ENCODE measurements at places on chromosomes 12 and 14.

DNA sequence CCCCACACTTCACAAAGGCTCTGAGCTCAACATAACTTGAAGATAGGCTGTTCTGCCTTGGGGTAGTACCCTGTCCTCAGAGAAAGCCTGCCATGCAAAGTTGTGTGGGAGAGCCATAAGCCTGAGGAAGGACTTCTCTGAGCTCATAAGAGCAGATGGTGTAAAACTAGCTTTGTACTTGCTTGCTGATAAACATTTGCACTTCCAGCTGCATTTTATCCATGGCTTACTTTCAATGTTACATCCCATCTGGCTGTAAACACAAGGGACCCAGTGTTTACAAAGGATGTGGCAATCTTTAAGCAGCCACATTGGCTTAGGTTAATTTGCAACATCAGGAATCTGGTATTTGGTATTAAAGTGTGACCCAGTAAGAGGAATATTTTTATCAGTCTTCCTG lies 258.1 kb downstream of the IPO8 start:
- DNase-seq = no peak

GRCh38 chr12:69254046-69254445 lies 14.7 kb downstream of the CPSF6 start:
- no peak for DNase-seq

DNA sequence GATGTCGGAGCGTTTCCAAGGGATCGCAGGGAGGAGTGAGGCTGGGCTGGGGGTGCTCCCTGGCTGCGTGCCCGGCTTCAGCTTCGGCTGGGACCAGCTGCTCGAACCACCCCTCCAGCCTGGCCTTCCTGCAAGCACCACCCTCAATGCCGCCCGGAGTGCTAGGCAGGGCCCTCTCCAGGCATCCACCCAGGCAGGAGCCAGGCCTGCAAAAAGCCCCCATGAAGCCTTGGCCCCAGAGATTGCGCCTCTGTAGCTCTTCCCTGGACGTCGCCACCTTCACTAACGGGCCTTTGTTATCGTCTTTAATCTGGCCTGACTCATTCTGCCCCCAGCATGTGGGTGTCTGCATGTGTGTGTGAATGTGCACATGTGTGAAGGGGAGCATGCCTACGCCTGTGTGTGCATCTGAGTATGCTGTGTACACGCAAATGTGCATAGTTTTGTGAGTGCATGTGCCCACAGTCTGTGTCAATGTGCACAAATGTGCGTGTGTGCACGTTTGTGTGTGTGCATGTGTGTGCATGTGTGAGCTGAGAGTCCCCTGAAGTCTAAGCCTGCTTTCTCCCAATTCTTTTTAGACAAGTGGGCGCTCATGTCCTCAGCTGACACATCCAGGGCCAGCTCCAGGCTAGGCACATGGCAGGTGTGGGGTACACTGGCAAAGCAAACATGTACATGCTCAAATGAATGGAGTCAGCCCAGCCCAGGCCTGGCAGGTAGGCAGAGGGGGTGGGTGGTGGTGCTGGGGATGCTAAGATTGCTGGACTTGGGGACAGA lies 195.4 kb upstream of the C14orf180 start:
- DNase-seq = peak; percentile 35

DNA sequence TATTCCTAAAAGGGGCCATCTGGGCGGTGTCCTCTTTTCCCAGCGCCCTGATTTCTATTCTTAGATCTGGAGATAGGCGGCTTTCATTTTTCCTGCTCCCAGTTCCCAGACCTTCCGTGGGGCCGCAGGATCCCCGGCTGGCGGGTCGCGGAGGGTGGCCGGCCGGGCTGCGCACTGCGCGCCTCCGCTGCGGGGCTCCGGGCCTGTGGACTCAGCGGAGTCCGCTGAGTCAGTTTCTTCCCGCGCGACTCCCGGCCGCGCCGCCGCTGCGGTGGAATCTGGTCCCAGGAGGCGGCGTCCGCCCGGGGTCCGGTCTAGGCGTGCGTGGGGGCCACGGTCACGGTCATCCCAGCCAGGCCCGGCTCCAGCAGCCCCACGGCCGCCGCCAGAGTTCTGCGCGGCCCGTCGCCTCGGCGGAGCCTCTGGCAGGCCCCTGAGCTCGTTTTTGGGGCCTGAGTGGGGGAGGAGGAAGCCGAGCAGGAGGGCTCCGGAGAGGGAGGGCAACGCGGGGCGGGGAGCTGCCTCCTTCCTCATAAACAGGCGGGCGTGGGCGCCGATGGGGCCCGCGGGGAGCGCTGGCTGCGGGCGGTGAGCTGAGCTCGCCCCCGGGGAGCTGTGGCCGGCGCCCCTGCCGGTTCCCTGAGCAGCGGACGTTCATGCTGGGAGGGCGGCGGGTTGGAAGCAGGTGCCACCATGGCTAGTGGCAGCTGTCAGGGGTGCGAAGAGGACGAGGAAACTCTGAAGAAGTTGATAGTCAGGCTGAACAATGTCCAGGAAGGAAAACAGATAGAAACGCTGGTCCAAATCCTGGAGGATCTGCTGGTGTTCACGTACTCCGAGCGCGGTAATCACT lies at the start of gene LRRK2:
Gene LRRK2, plus strand, starts transcription at position 559 of the 853 bp plus-strand sequence. Its CDS starts 135 bp downstream, at position 694.
- DNase-seq = peak; percentile 92

DNA sequence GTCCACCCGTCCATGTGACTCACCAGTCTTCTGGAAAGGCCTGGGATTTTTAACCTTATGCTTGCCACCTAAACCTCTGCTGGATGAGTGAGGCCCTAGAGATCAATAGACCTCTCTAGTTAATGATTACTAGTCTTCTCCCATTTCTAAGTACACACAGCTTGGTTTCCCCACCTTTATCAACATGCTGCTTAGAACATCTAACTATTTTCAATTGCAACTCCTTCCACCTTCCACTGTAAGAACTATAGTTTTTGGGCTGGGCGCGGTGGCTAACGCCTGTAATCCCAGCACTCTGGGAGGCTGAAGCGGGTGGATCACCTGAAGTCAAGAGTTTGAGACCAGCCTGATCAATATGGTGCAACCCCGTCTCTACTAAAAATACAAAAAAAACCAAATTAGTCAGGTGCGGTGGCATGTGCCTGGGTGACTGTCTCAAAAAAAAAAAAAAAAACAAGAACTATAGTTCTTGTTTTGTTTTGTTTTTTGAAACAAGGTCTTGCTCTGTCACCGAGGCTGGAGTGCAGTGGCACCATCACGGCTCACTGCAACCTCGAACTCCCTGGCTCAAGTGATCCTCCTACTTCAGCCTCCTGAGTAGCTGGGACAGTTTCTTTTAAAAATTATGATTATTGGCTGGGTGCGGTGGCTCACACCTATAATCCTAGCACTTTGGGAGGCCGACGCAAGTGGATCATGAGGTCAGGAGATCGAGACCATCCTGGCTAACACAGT lies 18.7 kb upstream of the MDM2 start:
- no peak for DNase-seq

- no peak for DNase-seq
Measured at GRCh38 chr12:102883204-102883799, 33.7 kb downstream of the PAH start.

GRCh38 chr12:30691122-30691879 lies 4.4 kb downstream of the IPO8 start:
- no peak for DNase-seq

Measured in suprapubic skin (tissue), 4 donors.